ENCODE measurements at places on chromosomes 1 and 21.
A peak's percentile ranks its signal among the peaks of the same experiment; 100 is the strongest.

DNA sequence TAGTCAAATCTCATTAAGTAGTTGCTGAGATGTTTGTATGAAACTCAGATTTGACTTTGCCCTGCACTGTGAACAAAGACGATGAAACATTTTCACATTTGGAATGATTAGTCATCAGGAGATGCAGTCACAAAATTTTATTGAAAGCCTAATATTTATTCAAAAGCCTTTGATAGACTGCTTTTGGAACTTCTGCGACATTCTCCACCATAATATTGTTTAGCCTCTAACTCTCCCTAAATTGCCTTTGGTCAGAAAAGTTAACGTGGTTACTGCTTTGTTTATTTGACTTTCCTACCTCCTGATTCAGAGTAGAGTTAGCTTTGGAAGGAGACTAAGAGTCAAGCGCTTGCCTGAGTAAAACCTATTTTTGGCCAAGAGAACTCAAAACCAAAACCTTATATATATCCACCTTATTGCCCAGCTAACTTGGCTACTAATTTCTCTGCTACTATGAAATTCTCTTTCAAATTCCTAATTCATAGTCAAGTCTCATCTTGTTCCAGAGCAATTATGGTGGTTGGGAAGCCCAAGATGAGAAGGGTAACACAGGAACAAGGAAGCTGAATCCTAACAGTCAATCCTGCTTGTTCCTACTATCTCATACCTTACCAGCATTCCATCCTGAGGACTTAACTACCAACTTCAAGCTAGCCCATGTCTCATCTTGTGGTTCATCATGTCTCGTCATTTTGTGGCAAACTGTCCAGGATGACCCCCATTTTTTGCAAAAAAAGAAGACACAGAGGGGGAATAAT is 429.6 kb downstream of the USP25 start:
- DNase-seq: no peak

DNA sequence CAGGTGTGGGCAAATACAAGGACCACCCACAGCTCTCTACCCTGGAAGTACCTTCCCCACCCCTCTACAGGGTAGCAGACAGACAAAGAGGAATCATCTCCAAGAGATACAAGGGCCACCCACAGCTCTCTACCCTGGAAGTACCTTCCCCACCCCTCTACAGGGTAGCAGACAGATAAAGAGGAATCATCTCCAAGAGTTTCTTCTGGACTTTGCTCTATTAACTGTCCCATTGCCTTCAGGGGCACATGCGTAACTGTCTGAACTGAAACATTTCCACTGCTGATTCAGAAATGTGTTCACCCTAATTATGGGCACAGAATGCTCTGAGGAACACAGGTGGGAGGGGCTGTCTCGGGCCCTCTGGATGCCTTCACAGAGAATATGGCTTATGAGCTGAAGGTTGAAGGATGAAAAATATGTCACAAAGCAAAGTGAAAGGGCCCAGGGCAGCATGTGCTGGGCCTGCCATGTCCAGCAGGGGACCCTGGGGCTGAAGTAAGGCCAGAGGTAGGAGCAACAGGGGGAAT is 43.9 kb downstream of the ZNF281 start:
- DNase-seq: no peak

GRCh38 chr21:46421191-46421750 is 37.4 kb upstream of the DIP2A start:
- DNase-seq: no peak

- DNase-seq: no peak
These were observed 23.4 kb upstream of the EFHD2 start for GRCh38 chr1:15386164-15386749.

GRCh38 chr1:183417772-183418491 is at the start of gene NMNAT2:
TSS of gene NMNAT2 (minus strand) at chr1:183418380. CDS start at chr1:183418267, 113 bp downstream.
- no peak for DNase-seq

GRCh38 chr1:67189953-67190352 is 23.7 kb downstream of the IL23R start:
- DNase-seq: no peak

- no peak for DNase-seq
These were observed 497 bp downstream of the FBXO44 start for GRCh38 chr1:11654939-11655808.

DNA sequence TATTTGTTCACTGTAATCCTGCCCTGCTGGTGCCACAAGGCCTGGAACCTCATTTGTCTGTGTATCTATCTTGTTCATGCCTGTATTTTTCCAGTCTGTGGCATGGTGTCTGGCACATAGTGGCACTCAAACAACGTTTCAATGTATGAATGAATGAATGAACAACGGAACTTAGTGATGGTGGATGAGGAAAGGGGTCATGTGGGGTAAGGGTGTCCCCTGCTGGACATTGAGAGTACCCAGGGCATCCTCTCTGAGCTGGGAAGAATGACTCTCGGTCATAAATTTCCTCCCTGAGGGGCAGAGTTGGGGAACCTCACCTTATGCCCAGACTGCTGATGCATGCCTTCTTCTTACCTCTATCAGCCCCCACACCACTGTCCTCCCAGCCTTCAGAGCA is 18.9 kb upstream of the ZNF683 start:
- DNase-seq: peak; percentile 55

DNA sequence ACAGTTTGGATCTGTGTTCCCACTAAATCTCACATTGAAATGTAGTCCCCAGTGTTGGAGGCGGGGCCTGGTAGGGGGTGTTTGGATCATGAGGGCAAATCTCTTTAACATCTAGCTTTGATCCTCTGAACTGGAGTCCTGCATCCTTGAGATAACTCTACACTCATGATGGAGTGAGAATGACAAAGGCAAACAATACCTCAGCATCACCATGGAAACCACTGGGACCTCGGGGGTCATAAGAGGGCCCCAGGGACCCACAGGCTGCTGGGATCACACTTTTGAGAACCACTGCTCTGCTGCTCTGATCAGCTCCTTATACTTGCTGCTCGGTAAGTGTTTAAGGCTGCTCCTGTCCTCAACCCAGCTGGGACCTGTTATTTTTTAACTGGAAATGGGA is 13.4 kb upstream of the OBSCN start:
- no peak for DNase-seq

- DNase-seq: no peak
These were observed 235.1 kb downstream of the KIF26B start for GRCh38 chr1:245389873-245390272.

- no peak for DNase-seq
These were observed 300.0 kb downstream of the RRAGC start for GRCh38 chr1:38559446-38560165.

- DNase-seq: peak; percentile 87
These were observed 9.1 kb upstream of the LUZP1 start for GRCh38 chr1:23177438-23178380.

DNA sequence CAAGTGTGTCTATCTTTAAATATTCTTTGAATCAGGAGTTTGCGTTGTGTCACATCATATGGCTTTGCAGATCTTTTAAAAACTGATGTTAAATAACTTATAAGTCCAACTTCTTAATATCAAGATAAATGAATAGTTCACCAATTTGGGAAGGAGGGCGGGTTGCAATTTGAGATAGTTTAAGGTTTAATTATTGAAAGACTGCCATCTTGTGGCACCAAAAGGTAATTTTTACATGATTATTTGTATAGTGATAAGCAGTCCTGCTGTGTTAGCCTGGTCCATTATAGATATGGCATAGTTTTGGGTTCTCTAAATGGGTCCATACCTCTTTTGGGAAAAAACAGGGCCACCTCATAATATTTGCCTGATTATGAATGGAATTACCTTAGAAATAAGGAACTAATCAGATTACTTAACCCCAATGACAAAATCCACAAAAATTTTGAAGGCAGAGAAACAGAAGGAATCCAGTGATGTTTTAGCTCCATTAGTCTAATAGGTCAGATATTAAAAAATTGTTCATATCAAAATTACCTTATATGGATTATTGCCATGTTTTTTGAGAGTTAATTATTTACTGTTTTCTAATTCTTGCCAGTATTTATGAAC is 64.3 kb downstream of the PRKAA2 start:
- peak; percentile 56 for DNase-seq

GRCh38 chr1:64236541-64236954 is 33.1 kb downstream of the UBE2U start:
- DNase-seq: no peak

DNA sequence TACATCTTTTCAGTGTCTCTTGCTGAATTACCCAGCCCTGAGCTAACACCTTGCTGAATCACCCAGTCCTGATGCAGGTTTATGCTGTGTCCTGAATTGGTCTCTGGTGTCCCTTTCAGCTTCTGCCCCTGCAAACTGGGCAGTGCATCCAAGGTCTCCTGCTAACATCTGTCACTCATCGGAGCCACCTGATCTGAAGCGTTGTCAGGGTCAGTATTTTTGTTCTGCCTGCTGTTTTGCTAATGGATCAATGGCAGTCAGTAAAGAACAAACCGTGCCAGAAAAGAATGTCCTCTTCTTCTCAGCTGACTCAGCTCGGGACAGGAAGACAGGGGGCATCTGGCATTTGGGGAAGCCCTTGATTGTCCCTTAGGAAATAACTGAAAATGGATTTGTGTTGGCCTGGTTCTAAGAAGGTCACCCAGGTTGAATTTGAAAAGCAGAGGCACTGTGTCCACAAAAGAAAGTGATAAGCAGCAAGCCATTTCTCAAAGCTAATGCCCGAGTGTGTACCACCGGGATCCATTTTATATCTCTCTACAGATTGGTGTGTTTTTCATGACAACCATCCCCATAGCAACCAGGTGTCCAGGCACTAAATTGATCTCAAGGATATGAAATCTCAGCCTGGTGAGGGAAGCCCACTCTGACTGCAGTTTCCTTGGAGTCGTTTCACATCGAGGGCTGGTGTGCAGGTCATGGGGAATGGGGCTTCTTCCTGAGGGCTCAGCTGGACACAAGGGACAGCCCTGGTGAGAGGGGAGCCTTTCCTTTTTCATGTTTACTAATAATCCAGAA is 109.7 kb upstream of the IRF2BP2 start:
- DNase-seq: no peak

GRCh38 chr1:185453496-185454192 is 136.6 kb upstream of the IVNS1ABP start:
- peak; percentile 13 for DNase-seq

- DNase-seq: no peak
These were observed 15.4 kb downstream of the ALG14 start for GRCh38 chr1:95057351-95057750.

- no peak for DNase-seq
These were observed 8.2 kb downstream of the TTLL7 start for GRCh38 chr1:83990734-83991133.

DNA sequence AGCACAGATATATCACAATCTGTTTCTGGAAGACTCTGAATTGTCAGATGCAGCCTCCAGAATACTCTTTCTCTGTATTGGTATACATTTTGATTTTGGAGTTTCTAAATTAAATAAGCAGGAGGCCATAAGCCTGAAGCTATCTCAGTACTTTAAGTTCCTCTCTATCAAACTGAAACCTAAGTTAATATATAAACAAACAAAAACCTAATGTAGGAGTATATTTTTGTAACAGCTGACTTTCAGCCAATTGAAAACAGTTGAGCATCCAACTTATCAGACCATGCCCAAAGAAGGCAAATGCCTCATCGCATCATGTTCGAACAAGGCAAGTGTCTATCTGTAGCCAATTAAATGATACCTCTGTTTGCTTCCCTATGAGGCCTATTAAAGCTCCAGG is 1054.4 kb downstream of the AMY1C start:
- DNase-seq: no peak

GRCh38 chr21:46050668-46051378 is 47.1 kb upstream of the COL6A2 start:
- no peak for DNase-seq

- DNase-seq: peak; percentile 32
These were observed 43.1 kb downstream of the WARS2 start for GRCh38 chr1:119097380-119097779.

DNA sequence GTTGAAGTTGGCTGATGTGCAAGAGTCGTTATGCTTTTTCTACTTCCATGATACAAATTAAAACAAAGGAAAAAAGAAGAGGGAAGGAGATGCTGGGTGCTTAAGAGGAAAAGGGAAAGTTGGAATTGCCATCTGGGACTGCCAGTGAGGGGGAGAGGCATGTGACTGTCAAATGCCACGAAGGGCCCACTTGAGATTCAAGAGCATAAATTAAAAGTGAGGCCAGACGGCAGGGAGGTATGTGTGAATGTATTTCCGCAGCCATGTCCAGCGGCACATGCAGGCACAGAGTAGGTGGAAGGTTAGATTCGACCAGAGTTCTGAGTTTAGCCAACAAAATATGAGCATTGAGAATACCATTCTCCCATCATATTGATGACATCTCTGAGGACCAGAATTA is 32.0 kb downstream of the NFASC start:
- no peak for DNase-seq

GRCh38 chr1:216201946-216202345 is 221.3 kb downstream of the USH2A start:
- no peak for DNase-seq

GRCh38 chr1:92853299-92853698 is 21.5 kb downstream of the RPL5 start:
- no peak for DNase-seq

DNA sequence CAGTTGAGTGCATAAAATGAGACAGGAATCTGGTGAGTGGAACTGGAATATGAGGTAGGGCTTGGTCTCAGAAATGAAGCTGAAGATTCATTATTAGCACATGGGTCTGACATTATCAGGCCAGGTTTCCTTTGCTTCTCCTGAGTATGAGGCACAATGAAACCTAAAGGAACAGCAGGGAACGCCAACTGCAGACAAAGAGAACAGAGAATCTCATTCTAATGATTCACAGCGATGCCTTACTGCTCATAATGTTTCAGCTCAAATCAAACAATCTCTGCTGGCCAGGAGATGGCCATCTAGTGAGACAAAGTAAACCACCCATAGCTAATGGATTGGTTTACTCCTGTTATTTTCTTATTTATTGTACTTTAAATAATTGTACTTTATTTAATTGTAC is 133.5 kb downstream of the C1orf21 start:
- no peak for DNase-seq

- DNase-seq: no peak
These were observed 633.1 kb downstream of the AJAP1 start for GRCh38 chr1:5287178-5288150.

DNA sequence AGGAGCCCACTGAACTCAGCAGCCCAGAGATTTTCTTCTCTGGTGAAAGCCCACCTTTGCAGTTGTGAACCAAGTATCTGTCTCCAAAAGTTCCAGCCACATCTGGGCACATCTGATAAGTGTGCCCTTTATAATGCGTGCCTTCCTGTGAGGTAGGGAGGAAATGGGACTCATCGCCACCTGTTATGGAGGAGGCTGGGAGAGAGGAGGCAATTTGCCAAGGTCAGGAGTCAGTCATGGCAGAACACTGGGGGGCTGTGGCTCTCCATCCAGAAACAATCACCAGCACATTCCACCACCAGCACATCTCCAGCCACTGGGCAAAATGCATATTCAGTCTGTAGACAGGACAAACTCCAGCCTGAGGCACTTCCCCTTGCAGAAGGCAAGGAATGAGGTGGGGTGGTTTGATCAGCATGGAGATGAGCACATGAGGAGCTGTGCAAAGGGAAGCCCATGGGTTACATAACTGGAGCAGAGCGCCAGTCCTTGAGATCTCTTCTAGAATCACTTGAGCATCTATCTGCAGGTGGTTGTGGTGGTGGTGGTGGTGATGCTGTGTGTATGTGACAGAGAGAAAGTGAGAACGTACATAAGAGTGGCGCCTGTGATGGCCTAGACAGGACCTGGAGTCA is 15.0 kb upstream of the LEMD1 start:
- DNase-seq: no peak

GRCh38 chr1:195934817-195935553 is 673.3 kb downstream of the KCNT2 start:
- no peak for DNase-seq
